ENCODE measurements at places on chromosomes 7 and 10.

DNA sequence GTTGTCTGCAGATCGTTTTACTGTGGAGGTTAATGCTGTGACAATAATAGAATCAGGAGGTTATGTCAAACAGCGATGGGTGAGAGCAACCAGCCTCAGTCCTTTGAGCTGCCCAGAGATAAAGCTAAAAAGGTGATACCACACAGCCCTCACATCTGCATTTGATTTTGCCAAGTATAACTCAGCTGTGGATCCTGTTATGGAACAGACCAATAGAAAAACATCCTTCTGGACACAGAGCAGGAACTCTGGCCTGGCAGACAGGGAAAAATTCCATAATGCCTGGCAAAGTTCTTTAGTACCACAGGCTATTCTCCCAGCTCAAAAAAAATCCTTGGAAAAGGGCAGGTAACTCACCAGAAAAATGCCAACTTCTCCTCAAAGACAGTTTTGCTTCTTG, 87.1 kb upstream of the PDLIM1 start:
- no peak for DNase-seq

DNA sequence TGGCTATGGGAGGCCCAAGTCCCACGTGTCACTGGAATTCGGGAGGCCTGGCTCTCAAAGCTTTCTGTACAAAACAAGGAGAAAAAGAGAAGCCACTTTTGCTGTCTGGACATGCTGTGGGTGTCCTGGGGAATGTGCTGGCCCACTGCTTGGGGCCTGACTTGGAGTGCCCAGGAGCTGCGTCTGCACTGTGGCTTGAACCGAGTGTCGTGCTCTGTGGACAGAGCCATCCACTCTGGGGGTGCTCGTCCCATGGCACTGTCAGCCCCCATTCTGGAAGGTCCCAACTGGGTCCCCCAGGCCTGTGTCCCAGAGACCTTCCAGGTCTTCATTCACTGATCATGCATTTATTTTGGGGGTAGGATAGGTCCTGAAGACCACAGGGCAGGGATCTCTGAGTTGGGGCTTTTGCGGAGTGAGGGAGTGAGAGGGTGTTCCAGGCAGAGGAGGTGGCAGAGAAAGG, 138.0 kb downstream of the LHPP start:
- no peak for DNase-seq

- DNase-seq, result no peak
Measured at GRCh38 chr10:16441173-16441840, 4.5 kb downstream of the PTER start.

DNA sequence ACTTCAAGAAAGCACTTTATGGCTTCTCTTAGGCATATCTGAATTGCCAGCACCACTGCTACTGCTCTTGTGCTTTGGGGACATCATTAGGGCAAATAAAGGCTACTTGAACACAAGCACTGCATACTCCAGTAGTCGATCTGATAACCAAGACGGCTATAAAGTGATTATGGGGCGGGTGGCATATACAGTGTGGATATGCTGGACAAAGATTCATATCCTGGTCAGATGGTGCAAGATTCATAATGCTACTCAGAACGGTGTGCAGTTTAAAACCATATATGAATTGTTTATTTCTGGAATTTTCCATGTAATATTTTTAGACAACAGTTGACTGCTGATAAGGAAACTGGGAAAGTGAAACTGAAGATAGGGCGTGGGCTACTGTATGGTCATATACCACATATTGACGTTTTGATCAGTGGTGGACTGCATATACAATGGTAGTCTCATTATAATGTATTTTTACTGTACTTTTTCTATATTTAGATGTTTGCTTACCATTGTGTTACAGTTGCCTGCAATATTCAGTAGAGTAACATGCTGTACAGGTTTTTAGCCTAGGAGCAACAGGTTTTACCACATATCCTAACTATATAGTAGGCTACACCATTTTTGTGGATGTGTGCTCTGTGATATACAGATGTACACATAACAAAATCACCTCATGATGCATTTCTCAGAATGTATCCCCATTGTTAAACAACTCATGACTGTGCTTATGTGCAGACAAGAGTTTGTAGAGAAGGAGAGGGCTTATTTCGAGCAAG, 15.2 kb downstream of the ANLN start:
- DNase-seq, result no peak

DNA sequence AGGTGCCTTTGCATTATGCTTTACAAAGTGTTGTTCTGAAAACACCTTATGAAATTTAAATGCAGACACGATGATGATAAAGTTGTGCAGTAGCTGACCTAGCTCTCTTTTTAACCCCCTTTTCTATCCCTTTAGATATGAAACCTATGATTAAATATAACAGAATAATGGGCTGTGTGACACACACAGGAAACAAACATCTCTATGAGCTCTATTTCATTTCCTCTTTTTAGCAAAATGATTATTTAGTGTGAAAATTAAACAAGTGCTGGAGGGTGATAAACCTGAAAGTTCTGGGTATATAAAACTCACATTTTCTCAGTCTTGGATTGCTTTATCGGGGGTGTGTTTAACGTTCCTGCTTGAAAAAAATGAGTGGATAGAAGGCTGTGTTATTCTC, 1310.5 kb upstream of the CELF2 start:
- no peak for DNase-seq

GRCh38 chr10:92702301-92702916, 12.7 kb downstream of the HHEX start:
- no peak for DNase-seq

DNA sequence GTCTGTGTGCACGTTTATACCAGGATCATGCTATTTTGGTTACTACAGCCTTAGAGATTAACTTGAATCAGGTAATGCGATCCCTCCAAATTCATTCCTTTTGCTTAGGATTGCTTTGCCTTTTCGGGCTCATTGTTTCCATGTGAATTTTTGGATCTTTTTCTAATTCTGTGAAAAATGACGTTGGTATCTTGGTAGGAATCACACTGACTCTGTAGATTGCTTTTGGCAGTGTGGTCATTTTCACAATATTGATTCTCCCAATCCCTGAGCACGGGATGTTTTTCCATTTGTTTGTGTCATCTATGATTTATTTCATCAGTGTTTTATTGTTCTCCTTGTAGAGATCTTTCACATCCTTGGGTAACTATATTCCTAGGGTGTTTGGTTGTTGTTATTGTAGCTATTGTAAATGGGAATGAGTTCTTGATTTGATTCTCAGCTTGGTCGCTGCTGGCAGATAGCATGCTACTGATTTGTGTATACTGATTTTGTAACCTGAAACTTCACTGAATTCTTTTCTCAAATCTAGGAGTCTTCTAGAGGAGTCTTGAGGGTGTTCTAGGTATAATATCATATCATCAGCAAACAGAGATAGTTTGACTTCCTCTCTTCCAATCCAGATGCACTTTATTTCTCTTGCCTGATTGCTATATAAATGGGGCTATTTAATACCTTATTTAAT, 18.2 kb downstream of the SNX8 start:
- DNase-seq, result no peak

GRCh38 chr10:132300582-132300981, 7.2 kb downstream of the STK32C start:
- no peak for DNase-seq

- no peak for DNase-seq
Measured at GRCh38 chr7:25028370-25029021, 48.5 kb upstream of the OSBPL3 start.

GRCh38 chr10:20892011-20892585, 5.0 kb downstream of the NEBL start:
- DNase-seq, result no peak

DNA sequence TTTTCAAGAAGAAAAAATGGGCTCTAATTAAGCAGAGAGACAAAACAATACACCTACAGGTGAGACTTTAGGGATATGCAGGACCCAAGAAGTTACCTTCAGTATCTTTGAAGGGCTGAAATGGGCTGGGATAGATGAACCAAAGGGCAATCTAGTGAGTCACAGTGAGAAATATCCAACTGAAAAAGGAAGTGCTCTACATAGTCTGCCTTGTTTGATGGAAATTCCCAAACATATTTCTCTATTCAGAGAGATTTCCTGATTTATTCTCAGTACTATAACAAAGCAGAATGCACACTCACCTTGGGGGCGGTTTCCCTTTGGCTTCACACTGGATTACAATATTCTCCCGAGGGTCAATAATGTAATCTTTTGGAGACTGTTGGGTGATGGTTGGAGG, 104.1 kb upstream of the LAMB4 start:
- DNase-seq, result no peak

DNA sequence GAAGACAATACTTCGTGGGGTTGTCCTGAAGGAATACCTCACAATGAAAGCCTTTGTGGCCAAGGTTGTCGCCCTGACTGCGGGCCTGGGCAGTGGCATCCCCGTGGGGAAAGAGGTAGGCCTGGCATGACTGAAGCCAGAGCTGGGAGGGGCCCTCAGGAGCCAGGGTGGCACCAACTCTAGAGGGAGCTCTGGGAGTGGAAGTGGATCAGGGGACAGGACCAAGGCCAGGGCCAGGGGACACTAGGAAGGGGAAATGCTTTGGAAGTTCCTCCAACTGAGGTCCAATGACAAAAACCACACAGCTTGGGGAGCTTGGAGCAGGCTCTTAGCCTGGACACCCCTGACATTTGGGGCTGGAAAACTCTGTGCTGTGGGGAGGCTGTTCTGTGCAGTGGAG, 5.8 kb downstream of the CLCN1 start:
- DNase-seq, result no peak
